ENCODE measurements at places on chromosomes 6 and 20.

DNA sequence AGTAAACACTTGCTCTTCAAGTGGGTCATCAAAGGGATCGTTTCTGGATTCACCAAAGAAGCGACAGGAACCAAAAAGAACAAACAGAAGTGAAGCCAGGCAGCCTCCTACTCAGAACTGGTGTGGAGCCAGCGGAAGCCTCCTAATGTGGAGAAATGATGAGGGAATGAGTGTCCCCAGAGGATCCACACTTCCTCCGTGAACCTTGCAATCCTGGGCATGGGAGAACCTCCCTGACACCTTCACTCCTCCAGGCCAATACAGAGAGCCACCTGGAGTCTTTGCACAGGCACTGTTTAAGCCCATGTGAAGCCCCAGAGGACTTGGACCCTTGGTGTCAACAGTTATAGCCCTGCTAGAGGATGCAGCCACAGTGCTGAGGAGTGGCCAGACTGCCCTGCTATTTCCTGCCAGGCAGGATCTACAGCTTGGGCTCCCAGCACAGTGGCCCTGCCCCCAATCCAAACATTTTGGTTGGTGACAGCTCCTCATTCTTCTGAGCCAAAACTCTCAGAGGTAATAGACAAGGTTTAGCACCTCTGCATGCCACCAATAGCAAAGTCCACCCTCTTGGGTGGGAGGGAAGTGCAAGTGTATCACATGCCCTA is 23.2 kb upstream of the SERINC1 start:
- DNase-seq: no peak

- DNase-seq: no peak
Measured at GRCh38 chr6:16639684-16640480, 121.4 kb downstream of the ATXN1 start.

DNA sequence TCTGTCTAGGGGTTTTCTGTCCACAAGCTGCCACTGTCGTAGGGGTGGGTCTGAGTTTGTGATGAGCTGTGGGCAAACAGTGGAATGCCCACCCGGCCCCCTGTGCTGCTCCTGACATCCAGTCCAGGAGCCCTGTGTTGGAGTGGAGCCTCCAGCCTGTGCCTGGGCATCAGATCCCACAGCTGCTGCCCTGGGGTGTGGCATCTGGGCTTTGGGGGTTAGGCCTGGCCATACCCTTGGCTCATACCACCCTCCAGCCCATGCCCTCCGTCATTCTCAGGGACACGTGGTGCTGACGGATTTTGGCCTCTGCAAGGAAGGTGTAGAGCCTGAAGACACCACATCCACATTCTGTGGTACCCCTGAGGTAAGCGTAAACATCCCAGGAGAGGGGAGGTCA is 12.9 kb downstream of the SGK2 start:
- no peak for DNase-seq

DNA sequence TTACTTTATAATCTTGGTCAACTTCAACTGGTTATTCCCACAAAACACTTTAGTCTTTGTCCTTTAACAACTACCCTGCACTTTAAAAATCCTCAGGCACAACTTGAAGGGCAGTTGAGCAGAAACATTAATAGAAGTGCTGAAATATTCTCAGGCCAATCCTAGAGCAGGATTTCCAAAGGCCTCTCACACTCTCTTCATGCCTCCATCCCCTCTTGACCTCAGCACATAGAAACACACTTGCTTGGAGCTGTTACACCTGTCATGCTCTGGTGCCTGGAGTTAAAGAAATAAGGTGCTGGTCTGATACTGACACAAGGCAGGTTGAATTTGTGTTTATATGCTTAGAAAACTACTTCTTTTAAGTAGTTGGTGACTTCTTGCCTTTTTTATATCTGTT is 618.8 kb upstream of the POU3F2 start:
- DNase-seq: no peak

DNA sequence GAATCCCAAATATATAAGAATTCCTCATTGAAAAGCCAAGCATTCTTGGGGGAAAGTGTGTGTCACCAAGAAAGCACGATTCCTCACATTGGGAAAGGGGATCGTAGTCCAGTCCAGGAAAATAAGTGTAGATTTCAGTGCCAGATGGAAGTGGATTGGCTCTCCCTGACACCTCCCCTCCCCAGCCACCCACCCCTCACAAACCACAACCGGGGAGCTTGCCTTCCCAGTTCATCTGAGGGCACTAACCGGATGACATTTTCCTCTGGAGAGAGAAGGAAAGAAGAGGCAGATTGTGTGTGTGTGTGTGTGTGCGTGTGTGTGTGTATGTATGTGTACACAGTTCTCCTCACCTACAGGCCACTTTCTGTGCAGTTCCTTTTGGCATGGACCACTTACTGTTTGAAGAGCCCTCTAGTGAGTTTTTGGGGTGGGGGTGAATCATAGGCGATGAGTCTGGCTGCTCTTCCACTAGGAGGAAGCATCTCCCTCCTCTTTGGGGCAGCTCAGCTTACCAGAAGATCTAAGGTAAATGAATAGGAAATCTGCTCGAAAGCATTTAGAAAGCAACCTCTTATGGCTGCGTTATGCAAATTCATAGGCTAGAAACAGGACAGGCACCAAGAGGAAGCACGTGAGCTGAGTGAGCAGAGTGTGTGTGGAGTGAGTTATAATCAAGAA is 20.8 kb downstream of the DAAM2 start:
- no peak for DNase-seq

DNA sequence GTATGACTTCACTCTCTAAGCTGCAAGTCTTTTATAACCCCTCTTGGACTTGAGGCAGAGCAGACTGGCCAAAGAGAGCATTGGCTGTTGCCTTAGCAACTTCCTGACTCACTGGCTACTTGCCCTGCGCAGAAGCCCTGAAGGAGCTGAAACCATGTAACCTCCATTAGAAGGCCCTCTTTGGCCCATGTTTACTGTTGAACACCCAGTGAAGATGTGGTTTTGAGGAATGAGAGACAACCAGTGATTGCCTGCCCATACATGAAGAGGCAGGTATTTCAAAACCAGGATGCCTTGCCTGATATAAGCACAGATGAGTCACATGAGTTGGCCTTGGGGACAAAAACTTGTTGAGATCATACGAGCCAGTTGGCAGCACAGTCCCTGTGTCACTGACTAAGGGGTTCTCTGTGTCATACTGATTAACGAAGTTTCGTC is 182.5 kb downstream of the EDN1 start:
- no peak for DNase-seq

DNA sequence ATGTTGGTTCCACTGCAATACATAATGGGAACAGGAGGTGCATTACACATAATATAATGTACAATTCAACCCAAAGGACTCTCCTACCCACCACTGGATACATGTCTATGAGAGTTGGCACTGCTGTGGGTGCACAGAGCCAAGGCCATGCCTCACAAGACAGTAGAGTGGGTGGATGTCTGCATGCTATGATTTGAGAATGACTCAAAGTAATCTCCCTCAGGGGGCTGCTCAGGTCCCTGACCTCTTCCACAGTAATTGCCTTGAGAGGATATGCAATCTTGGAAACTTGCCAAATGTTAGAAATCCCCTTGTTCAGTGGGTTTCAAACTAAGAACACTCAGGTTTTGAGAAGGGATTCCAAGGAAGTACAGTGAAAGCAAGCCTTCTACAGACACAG is 79.0 kb downstream of the ANKEF1 start:
- DNase-seq: no peak

DNA sequence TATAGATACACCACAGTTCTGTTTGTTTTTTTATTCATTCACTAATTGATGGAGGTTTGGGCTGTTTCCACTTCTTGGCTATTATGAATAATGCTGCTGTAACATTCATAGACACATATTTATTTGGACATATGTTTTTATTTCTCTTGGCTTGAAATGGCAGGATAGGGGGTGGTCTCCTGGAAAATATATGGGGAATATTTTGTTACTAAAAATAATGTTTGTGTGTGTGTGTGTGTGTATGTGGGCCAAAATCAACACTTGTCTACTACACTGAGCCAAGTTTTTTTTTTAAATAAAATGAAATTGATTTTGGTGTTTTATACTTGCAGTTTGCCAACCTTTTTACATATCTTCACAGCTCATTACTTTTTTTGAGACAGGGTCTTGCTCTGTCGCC is 264.4 kb upstream of the SULF2 start:
- DNase-seq: no peak

DNA sequence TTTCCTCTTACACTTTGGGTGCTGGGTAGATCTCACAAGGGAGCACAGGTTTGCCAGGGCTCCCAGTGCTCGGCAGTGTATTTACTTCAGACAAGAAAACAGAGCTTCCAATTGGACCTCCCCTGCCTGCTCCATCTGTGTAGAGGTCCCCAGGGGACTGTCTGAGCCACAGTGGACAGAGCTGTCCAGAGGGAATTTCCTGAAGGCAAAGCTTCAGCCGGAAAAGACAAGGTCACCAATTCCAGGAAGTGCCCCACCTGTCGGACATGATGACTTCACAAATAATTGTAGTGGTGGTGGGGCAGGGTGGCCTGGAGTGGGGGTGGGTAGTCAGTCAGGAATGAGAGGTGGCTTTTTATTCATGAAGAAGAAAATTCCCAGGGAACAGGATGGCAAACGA is 18.6 kb downstream of the ADGRF5 start:
- DNase-seq: no peak

DNA sequence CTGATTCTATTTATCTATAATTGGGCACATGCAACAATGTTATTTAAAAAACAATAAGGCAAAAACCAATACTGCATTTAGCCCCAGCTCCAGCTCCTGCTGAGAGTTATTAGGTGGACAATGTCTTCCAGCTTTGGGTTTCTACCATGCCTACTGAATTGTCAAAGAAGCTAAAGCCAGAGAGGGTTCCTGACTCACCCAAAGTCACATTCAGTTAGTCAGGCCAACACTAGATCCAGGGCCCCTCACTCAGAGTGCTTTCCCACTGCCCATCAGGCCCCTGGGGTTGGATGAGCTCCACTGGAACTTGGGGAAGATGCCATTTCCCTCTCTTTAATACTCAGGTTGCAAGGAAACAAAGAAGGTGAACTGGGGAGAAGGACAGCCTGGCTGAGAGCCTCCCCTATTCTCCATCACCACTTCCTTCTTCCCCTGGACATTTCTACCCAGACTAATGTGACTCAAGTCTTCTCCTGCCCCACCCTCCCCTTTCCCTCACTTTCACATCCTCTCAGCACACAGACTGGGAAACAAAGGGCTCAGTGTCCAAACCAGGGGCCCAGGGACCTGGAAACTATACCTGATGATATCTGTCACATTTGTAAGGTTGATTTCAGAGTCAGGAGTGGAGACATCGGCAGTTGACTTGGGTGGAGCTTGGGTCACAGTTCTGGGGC is 6.0 kb downstream of the TREM1 start:
- no peak for DNase-seq

GRCh38 chr6:7243179-7243981 is 69.6 kb downstream of the SSR1 start:
- DNase-seq: peak; percentile 81

GRCh38 chr20:61948586-61949362 is 116.9 kb downstream of the TAF4 start:
- DNase-seq: no peak

DNA sequence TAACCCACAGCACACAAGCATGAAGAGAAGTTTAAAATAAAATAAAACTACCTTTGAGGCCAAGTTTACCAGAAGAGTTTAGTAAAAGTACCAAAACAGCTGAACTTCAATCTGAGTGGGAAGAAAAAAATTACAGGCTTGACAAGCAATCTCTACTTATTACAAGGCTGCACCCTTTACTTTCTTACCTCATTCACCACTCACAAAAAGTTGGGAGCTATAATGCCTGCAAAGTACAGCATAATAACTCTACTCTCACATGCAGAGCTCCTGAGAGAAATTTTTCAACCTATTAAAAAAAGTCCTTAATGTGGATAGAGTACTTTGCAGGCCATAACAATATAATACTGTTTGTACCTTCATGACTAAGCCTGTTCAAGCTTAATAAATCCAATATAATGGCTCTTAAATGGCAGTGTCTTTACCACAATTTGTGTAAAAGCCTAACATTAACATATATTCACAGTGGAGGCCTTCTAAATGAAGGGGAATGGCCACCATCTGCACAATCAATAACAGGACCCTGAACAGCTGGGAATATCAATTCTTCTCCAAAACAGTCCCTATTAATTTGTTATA is 103.1 kb downstream of the DST start:
- no peak for DNase-seq

GRCh38 chr20:38162878-38163875 is 1.9 kb downstream of the TGM2 start:
- DNase-seq: no peak

GRCh38 chr6:169577236-169577635 is 124.6 kb downstream of the WDR27 start:
- DNase-seq: no peak

- no peak for DNase-seq
Measured at GRCh38 chr6:12392490-12392889, 102.3 kb downstream of the EDN1 start.

- DNase-seq: no peak
Measured at GRCh38 chr20:33604084-33604990, 57.8 kb upstream of the C20orf144 start.

GRCh38 chr6:85923013-85923430 is 280.3 kb upstream of the SYNCRIP start:
- DNase-seq: peak; percentile 37

GRCh38 chr6:133610227-133610840 is 278.6 kb upstream of the TCF21 start:
- no peak for DNase-seq

- no peak for DNase-seq
Measured at GRCh38 chr6:143253586-143253985, 192.9 kb downstream of the AIG1 start.

DNA sequence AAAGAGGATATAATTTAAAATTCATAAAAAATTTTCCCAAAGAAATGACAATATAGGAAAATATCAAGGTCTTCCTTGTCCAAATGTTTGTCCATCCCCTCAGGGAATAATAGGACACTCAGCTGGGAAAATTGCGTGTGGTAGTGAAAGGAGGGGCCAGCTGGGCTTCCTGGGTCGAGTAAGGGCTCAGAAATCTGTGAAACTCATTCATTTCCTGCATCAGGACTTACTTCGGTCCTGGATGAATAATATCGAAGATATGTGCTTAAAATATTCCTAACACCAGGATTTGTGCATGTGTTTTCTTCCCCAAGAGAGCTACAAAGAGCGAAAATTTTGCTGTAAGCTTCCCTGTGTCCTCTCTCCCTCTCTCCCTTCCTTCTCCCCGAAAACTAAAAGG is 118.2 kb upstream of the GJE1 start:
- no peak for DNase-seq

GRCh38 chr6:89729818-89730217 is 89.8 kb downstream of the MDN1 start:
- no peak for DNase-seq

DNA sequence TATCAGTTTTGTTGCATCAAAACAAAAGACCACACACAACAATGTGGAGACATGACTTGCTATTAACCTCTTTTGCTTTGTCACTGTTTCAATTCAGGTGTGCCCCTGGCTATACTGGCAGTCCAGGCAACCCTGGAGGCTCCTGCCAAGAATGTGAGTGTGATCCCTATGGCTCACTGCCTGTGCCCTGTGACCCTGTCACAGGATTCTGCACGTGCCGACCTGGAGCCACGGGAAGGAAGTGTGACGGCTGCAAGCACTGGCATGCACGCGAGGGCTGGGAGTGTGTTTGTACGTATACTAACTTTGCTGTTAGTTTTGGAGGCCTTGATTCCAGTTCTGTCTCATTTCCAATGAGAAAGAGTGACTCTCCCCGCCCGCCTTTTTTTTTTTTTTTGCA is 356.9 kb downstream of the ARHGAP18 start:
- no peak for DNase-seq

GRCh38 chr6:29739136-29739881 is 16.1 kb downstream of the HLA-F start:
- DNase-seq: no peak

GRCh38 chr6:138310821-138311220 is 66.9 kb upstream of the SMIM28 start:
- no peak for DNase-seq

All from GM13977 (cell line).